ENCODE measurements at places on chromosomes 16 and 17. TPM values are rescaled to one million over a fixed set of nuclear protein-coding genes. Genes with fewer than 3 reads are reported as not detected.
A peak's percentile ranks its signal among the peaks of the same experiment; 100 is the strongest.

The TBX21 gene
- 2.0 TPM for total RNA-seq

The DNAH2 gene
- 14.0 TPM for total RNA-seq

The YWHAE gene
- total RNA-seq: 400 TPM

The GPR179 gene
- 0.31 TPM for total RNA-seq

The SOX8 gene
- total RNA-seq: 0.40 TPM

The SLC12A3 gene
- not detected for total RNA-seq

The KRT23 gene
- total RNA-seq: 1.3 TPM

The PRR15L gene
- 86.9 TPM for total RNA-seq

The TBX2 gene
- total RNA-seq: 155 TPM

The TMEM98 gene
- 46.8 TPM for total RNA-seq

The CCDC92B gene
- total RNA-seq: 0.06 TPM

The KRTAP9-2 gene
- total RNA-seq: not detected

The KRT17 gene
- 39.8 TPM for total RNA-seq

GRCh38 chr17:35390663-35391062 lies 17.2 kb upstream of the SLFN11 start:
- DNase-seq: no peak

GRCh38 chr17:72970797-72971196 lies 121.7 kb downstream of the SLC39A11 start:
- no peak for DNase-seq

DNA sequence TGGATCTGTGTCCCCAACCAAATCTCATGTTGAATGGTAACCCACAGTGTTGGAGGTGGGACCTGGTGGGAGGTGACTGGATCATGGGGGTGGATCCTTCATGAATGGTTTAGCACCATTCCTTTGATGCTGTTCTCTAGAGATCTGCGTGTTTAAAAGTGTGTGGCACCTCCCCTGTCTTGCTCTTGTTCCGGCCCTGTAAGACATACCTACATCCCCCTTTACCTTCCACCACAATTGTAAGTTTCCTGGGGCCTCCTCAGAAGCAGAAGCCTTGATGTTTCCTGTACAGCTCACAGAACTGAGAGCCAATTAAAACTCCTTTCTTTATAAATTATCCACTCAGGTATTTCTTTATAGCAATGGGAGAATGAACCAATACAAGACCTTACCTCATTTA lies 257.7 kb downstream of the XYLT1 start:
- DNase-seq: no peak

- no peak for DNase-seq
These were observed 2.8 kb upstream of the NXPH3 start for GRCh38 chr17:49572806-49573420.

DNA sequence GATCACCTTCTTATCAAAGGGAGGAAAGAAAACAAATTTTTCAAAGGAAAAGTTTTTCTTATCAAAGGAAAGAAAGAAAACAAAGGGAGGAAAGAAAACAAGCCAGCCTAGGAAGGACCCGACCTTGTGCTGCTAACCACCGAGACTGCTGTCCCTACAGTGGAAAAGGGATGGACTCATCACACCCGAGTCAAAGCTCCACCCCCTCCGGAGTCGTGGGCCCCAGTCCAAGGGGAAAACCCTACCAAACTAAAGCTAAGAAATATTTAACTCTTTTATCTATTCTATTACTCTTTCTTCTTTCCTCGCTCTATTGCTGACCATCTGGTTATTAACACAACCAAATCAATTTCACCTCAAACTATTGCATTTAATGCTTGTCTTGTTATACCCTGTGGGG lies 6.1 kb upstream of the ENDOV start:
- DNase-seq: peak; percentile 32

DNA sequence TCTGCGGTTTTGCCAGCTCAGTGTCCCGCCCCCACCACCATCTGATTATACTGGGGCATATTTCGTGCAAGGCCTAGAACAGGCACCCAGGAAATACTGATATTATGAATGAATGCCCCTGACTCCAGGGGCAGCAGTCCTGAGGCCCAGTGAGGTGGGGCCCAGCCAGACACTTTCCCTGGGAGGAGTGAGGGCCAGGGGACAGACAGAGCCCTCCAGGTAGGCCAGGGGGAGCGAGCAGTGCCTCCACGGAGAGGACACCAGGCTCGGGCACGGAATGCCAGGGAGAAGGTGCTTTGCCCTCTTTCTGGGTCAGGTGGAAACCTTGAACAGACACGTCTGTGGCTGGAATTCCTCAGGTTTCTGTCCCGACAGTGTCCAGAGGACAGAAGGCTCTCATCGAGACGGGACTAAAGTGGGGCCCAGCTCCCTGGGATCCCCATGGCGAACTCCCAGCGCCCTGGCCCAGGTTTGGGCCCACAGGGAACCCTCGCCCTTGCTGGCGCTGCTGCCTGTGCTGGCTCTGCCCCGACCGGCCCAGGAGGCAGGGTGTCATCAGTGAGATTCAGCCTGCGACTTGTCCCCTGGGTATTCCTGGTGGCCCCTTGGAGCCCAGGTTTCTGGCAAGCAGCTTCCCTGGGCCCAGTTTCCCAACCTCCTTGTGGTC lies 4.3 kb downstream of the KATNB1 start:
- DNase-seq: no peak

DNA sequence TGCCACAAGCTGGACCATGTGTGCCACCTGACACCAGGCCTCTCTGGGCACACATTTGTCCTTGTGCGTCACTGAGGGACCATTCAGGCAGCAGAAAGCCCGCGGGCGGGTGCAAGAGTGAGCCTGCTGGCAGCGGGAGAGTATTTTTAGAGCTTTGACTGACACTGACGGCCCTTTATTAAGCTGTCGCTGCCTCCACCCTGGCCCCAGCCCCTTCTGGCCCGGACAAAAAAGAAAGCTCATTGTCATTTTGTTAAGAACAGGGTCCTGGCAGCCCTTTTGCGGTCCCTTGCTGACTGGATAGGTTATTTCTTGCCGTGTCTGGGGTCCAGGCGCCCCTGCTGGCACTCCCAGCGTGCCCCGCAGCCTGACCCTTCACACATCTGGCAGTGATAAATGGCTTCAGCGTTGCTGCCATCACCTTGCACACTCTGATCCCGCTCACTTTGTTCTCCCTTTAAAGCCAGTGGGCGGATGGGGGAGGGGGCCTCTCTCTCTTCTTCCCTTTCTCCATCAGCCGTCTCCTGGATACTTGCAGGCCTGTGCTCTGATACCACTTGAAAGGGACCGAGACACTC lies 78.4 kb upstream of the NKD1 start:
- no peak for DNase-seq

DNA sequence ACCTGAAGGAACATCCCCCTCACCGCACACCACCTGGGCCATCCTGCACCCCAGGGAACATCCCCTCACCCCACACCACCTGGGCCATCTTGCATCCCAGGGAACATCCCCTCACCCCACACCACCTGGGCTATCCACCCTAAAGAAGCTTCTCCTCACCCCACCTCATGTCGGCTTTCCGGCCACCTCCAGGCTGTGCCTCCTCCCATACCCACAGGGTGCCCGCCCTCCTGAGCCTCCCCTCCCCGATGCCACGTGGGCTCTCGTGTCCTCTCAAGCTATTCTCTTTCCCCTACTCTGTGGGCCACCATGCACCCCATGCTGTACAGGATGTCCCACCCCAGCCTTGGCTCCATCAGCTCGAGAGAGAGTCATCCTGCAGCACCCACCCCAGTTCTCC lies 18.0 kb downstream of the MYLK3 start:
- DNase-seq: no peak

DNA sequence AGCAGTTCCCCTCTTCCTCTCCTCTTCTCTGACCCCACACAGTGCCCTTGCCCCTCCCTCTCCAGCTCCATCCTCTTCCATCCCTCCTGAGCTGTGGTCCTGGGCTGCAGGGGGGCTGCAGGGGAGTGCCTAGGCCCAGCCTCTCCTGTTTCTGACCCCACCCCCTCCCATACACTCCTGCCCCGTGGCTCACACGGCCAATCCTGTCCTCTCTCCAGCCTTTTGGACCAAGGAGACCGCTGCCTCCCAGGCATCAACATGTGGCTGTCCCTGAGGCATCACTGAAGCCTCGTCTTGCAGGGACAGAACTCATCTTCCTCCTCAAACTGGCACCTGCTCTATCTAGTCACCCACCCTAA lies 6.7 kb downstream of the CLUH start:
- no peak for DNase-seq

DNA sequence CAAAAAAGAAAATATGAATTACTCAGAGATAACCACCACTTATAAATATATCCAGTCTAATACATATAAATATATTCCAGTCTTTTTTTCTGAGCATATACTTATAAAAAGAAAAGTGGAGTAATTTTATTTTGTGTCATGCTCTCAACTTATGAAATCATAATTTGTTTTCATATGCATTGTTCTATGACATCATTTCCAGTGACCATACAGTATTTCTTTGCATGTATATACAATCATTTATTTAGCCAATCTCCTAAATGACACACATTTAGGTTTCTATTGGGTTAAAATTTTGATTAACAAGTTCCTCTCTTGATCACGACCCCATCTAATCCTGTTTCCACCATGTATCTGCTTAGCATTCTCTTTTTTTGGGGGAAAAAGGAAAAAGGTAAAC lies 16.4 kb upstream of the NDEL1 start:
- DNase-seq: no peak

DNA sequence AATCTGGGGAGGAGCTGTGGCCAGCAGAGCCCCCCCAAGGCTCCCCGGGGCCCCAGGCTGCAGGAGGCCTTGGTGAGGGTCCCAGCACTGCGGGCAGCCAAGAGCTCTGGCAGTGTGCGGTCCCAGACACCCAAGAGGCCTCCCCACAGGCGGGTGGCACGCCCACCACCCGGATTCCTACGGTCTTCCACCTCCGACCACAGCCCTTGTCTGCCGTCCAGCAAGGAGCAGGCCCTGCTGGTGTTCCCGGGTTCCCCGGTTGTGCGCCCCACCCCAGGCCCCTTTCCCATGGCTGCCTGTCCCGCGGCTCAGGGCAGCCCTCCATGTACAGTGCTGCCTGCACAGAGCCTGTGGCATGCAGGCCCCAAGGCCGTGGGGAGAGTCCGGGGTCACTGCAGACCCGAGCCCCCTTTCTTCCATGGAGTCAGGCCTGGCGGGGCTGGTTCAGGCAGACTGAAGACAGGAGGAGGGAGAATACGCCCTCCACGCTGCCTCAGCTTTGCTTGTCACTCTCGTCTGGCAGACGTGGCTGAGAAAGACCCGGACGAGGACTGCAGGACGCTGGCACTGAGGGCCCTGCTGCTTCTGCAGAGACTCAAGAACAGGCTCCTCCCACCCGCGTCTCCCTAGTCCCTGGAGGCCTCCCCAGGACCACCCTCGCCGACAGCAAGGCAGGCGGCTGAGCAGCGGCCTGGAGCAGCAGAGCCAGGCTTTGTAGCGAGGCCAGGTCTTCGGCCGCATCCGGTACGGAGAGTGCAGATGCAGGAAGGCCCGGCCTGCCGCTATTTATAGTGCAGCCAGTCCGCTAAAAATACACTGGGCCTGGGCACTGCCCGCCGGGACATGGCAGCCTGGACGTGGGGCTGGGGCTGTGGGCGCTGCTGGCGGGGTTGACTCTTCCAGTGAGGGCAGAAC lies 16.4 kb downstream of the TELO2 start:
- no peak for DNase-seq

GRCh38 chr16:22088642-22089041 lies 3.7 kb upstream of the VWA3A start:
- DNase-seq: no peak

GRCh38 chr17:75219815-75220214 lies 14.3 kb downstream of the NUP85 start:
- no peak for DNase-seq

GRCh38 chr16:88922826-88923410 lies 54.1 kb downstream of the CBFA2T3 start:
- no peak for DNase-seq

DNA sequence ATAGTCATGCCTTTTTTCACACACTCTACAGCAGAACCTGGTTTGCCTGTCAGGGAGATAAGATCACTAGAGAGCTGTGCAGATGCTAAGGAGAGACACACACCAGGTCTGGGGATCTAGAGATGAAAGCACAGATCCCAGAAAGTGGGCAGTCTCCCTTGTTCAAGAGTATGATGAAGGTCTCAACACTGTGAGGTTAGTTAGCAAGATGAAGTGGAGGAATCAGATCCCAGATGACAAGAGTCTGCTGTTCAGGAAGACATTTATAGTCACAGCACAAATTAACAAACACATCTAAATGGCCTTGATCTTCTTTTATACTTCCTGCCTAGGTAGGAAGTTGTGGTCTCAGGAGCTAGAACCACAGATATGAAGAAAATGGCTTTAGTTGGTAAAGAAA lies 23.4 kb upstream of the SKAP1 start:
- DNase-seq: no peak

DNA sequence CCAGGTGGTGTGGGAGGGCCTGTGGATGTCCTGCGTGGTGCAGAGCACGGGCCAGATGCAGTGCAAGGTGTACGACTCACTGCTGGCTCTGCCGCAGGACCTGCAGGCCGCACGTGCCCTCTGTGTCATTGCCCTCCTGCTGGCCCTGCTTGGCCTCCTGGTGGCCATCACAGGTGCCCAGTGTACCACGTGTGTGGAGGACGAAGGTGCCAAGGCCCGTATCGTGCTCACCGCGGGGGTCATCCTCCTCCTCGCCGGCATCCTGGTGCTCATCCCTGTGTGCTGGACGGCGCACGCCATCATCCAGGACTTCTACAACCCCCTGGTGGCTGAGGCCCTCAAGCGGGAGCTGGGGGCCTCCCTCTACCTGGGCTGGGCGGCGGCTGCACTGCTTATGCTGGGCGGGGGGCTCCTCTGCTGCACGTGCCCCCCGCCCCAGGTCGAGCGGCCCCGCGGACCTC lies 798 bp downstream of the CLDN9 start:
- DNase-seq: no peak

DNA sequence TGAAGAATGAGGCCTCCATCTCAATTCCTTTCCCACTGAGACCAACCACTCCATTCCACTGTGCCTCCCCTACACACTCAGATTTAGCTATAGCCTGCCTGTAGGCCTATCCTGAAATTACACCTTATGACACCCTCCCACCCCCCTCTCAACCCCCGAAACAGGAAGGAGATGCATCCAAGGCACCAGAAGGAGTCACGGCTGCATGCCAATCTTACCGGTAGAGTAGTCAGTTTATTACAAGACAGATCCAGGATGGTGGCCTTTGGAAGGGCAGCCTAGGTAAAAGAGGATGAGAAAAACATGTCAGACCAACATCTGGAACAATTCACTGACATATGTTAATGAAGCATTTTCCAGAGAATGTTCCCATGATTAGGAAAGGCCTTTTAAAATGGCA lies 2.6 kb downstream of the LRRC59 start:
- no peak for DNase-seq

DNA sequence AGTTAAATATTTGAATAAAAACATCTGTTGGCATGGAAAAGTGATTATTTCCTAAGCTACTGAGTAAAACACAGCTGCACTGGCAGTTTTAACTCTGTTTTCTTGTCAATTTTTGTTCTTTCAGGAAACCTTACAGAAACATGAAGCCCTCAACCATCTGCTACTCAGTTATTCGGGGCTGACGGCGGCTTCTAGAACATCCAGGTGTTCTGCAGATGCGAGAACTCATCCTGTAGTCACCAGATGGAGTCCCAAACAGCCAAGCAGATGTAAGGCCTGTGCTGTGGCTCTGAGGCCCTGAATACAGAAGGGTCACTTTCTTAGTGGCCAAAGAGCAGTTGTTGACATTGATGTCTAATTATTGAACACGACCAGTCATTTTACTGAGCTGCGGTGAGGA lies 15.5 kb downstream of the ARSG start:
- no peak for DNase-seq
